ENCODE measurements at places on chromosomes 12 and 14.

DNA sequence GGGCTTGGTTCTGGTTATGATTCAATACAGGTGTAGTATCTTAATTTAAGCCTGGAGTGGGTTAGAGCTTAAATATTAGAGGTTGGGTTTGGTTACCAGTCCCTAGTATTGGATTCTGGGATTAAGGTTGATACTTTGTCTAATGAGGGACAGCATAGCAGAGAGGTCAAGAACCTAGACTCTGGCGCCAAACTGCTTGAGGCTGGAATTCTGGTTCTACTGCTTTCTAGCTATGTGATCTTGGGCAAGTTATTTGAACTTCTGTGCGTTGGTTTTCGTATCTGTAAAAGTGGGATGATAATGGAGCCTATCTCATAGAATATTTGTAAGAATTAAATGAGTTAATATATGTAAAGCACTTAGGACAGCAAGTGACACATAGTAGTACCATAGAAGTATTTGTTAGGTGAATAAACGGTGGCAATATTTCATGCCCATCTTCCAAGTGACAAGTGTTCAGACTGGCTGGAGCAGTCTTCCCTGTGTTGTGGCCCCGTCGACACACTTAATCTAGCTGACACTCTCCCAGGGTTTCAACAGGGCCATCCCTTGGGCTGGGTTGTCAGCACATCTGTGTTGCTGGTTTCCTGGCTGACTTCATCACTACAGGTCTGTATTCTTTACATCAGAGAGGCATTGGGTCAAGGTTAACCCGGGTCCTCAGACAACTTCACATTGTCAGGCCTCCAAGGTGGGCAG is 3.0 kb downstream of the ENDOU start:
- DNase-seq: no peak

GRCh38 chr12:124264089-124264795 is 30.7 kb upstream of the RFLNA start:
- DNase-seq: no peak

- DNase-seq: no peak
These were observed 255.3 kb upstream of the GARIN6 start for GRCh38 chr12:99392091-99392850.

GRCh38 chr12:125185740-125186470 is 120.7 kb downstream of the AACS start:
- peak; percentile 69 for DNase-seq

DNA sequence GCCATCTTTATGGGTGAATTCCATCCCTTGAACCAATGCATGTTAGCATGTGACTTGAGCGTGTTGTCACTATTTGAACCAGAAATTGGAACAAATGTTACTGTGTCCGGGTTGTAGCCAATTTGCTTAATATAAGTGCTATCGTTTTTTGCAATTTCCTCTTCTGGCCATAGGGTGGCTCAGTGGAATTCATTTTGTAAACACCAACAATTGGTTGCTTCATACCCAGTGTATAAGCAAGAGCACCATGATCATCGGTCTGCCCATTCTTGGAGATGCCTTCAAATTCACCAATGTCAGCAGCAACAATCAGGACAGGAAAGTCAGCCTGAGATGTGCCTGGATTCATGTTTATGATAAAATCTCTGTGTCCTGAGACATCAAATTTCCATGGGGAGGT is 5.0 kb upstream of the NEDD1 start:
- no peak for DNase-seq

- no peak for DNase-seq
These were observed 42.7 kb upstream of the TBPL2 start for GRCh38 chr14:55482936-55483605.

DNA sequence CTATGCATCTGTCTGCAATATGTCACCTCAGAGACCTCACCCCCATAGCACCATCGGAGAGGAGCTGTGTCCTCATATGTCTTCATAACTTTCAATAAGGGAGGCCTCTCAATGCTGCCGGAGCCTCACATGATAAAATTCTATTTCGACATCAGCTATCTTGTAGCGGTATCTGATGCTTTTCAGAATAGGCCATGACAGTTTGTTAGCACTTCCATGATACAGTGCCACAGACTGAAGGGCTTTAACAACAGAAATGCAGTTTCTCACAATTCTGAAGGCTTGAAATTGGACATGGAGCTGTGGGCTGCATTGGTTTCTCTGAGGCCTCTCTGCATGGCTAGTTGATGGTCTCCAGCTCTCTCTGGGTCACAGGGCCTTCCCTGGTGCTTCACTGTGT is 125.0 kb upstream of the PZP start:
- DNase-seq: no peak

DNA sequence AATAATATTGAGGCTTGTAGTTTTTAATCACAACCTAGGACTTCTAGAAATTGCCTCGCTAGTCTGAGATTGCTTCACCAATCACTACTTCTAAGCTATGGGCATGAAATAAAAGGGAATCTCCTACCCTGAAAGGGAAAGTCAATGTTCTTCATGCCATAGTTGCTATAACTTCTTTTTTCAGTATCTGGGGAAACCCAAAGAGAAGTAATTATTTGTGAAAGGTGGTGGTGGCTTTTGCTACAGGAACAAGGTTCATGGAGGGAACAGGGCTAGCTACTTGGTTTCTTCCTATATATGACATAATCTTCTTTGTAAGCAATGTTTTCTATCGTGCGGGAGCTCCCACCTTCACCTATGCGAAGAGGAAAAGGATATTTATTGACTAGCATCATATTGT is 61.6 kb upstream of the DNM1L start:
- no peak for DNase-seq

- DNase-seq: no peak
These were observed 40.7 kb downstream of the NKX2-1 start for GRCh38 chr14:36479344-36479743.

DNA sequence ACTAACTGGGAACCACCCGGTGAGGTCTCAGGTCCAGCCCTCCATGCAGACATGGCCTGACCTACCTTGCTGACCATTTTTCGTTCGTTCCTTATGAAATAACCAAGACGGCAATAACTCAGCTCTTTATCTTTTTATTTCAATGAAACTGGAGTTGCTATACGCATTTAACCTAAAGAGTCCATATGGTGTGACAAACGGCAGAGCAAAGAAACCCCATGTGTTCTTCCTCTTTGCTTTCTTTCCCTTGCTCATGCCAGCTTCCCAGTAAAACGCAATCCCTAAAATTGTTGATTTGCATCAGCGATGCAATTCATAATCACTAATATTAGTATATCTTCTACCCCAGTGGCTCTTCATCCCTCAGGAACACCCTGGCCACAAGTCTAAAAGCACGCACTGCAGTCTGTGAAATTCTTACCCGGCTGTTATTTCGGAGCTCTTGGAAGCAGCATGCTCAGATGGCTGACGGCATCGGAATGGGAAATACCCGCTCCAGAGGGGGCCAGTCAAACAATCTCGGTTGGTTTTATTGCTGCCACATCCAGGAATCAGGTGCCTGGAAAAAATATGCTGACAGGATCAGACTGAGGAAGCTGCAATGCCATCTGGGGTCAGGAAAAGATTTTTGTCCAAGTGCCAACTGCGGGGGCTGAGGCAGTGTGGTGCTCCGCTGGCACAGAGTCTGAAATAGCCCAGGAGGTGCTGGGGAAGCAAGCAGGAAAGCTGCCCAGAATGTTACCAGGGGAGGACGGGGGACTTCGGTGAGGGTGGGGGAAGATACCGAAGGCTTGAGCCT is 28.2 kb upstream of the KCNA1 start:
- no peak for DNase-seq

Data from progenitor cell of endocrine pancreas (in vitro differentiated cells).